RPMI7951 (cell line): ENCODE measurements at places on chromosomes 3 and 15. TPM values are rescaled to one million over a fixed set of nuclear protein-coding genes. Genes with fewer than 3 reads are reported as not detected.

DNA sequence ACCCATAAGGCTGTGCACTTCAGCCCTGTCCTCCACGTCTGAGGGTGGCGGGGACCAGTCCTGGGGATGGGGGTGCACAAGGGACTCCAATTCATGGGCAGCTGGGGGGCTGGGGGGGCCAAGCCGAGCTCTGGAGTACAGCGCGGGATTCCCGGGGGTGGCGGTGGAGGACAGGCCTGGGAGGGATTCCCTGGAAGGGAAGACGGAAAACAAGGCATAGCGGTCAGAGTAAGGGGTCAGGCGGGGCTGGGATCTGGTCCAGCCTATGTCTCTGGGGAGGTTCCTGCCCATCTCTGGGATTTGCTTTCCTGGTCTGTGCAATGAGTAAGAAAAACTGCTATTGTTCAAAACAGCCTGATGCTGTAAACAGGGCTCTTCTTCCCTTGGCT, 8.1 kb upstream of the IGDCC3 start:
- no peak for DNase-seq

DNA sequence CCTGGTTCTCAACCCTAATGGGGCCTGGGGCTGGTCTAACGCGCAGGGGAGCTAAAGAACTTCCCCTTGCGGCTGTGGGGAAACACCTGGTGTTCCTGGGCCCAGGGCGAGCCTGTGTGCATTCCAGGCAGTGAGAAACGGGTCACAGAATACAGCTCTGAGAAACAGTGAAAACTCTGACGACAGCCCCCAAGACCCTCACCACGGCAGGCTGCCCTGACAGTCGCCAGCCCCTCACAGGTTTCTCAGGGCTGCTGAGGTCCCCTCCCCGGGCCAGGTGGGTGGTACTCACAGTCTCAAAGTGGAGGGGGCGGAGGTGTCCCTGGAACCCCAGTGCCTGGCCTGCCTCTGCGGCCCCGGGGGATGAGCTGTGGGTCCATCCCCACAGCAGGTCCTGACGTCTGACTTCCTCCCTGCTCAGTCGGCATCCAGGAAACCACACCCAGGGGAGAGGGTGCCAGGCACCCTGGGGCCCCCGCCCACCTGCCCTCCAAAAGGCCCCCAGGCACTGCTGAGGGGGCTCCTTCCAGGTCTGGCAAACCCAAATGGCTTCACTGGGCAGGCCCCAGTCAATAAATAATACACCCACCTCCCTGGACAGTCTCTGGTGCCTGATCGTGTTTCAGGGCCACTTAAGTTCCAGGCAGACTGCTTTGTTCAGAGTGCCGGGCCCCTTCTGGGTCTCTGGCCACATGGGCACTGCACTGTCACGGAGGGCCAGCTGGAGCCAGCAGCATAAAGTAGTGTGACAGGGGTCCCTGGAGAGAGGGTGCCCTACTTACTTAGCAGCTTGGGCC, 57.7 kb downstream of the IQSEC1 start:
- DNase-seq: no peak

GRCh38 chr15:93109336-93110102, 20.5 kb upstream of the RGMA start:
- DNase-seq: no peak

DNA sequence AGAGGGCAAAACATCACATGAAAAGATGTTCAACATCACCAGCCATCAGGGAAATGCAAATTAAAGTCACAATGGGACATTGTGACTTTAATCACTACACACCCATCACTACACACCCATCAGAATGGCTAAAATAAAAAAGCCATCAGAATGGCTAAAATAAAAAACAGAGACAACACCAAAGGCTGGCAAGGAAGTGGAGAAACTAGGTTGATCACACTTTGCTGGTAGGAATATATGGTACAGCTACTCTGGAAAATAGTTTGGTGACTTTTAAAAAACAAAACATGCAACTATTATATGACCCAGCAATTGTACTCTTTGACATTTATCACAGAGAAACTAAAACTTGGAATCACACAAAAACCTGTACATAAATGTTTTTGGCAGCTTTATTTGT, 15.1 kb upstream of the ABHD5 start:
- DNase-seq: no peak

- no peak for DNase-seq
These were observed 8.2 kb downstream of the SLC27A2 start for GRCh38 chr15:50190166-50190570.

- DNase-seq: no peak
These were observed 7.4 kb upstream of the ITPKA start for GRCh38 chr15:41486286-41486685.

- DNase-seq: peak; percentile 12
These were observed 69.0 kb downstream of the CHD2 start for GRCh38 chr15:92968926-92969651.

DNA sequence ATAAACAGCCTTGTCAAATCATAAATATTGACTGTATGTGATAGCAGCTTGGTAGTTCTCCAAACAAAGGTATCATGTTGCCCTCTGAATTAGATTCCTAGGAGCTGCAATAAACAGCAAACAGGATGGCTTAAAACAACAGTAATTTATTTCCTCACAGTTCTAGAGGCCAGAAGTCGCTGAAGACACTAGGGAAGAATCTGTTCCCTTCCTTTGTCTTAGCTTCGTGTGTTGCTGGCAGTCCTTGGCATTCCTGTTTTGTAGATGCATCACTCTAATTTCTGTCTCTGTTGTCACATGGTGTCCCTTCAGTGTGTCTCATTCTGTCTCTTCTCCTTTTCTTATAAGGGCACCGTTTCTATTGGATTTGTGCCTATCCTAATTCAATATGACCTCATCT, 679.3 kb downstream of the OTOL1 start:
- no peak for DNase-seq

DNA sequence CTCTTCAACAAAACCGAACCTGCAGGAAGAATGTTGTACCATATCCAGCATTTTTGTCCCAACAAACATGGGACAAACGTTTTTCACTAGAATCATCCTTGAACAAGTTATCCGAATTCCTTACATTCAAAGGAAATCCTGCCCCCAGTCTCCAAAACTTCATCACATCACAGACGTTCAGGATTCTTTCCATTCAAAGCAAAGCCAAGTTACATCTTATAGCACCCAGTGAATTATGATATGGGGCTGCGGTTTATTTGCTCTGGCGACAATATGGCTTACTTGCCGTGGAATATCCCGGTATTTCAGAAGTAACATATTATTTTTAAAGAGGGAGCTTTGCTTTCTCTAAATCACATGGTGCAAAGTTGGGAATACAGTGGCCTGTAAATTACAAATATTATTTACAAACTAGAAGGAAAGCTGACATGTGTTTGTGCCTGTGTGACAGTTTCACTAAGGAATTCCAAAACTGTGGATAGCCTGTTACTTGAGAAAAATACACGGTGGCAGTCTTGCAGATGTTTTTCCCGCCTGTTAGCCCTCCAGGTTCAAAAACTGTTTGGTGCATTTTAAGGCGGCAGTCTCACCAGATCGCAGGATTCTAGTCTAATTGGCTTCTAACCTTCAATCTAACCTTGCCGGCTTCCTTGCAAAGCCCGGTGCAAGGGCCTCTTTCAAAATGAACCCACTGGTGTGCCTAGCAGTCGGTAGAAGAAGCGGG, 736 bp upstream of the MBNL1 start:
- DNase-seq: no peak

DNA sequence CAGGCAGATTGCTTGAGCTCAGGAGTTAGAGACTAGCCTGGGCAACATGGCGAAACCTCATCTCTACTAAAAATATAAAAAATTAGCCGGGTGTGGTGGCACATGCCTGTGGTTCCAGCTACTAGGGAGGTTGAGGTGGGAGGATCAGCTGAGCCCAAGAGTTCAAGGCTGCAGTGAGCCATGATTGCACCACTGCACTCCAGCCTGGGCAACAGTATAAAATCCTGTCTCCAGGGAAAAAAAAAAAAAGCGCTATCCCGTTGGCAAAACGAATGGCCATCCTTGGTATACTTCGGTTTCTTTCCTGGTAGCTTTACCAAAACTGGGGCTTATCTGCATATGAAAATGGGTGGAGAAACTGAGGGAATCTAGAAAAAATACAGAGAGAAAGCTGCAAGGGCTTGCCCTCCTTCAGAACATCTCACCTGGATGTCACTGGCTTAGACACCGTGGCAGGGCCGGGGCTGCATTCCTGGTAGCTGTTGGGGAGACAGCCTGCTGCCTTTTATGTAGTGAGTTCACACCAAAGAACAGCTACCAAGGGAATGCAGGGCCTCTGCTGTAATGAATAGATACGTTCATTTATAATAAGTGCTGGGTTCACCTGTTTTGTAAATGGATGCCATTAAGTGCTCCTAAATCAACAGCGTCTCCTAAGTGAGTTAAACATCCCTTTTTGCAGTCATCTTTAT, 96.0 kb downstream of the IQSEC1 start:
- DNase-seq: no peak

GRCh38 chr15:48315041-48315440, 16.2 kb upstream of the DUT start:
- DNase-seq: no peak

GRCh38 chr3:151599103-151599672, 134.5 kb upstream of the AADACL2 start:
- no peak for DNase-seq

- no peak for DNase-seq
These were observed 77.2 kb downstream of the CD200R1L start for GRCh38 chr3:112769286-112769978.

GRCh38 chr15:60803059-60803458, 324.1 kb upstream of the ICE2 start:
- no peak for DNase-seq

- DNase-seq: no peak
These were observed 67.7 kb downstream of the FOXP1 start for GRCh38 chr3:71515636-71516365.

DNA sequence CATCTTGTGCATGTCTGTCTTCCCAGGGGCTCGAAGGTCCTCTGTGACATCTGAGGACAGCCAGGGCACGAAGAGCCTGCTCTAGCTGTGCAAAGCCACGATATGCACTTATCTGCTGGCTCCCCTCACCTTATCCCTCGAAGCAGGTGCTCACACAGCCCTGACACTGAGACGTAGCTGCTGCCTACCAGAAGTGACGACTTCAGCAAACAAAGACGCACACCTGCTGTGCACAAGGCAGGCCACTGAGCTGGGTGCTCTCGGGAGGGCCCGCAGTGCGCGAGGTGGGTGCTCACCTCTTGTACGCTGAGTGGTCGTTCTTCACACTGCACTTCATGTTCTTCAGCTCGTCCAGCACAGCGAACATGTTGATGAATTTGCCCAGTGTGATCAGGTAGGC, 37.3 kb downstream of the CYFIP1 start:
- DNase-seq: no peak

GRCh38 chr15:38299216-38299615, 46.6 kb downstream of the SPRED1 start:
- peak; percentile 78 for DNase-seq

The P3H2 gene
- 17.1 and 32.9 TPM in 2 replicates for total RNA-seq

The EPHB1 gene
- 1.6 and 2.6 TPM in 2 replicates for total RNA-seq

The PLD1 gene
- 9.7 and 10.9 TPM in 2 replicates for total RNA-seq

The CHRNB4 gene
- not detected in 2 replicates for total RNA-seq

The OCA2 gene
- total RNA-seq: not detected in 2 replicates

The FAIM gene
- 47.0 and 48.6 TPM in 2 replicates for total RNA-seq

The ZPLD1 gene
- total RNA-seq: 0.20 TPM in 1 of 2 replicates, not detected in the other

The CNTN3 gene
- total RNA-seq: not detected in 2 replicates

The COL6A5 gene
- not detected in 2 replicates for total RNA-seq

The RABL3 gene
- 23.5 and 32.0 TPM in 2 replicates for total RNA-seq

The ZBTB38 gene
- total RNA-seq: 127 and 162 TPM in 2 replicates

The ARRDC4 gene
- total RNA-seq: 4.0 and 4.6 TPM in 2 replicates
